ENCODE measurements at places on chromosomes 16 and 17.
A peak's percentile ranks its signal among the peaks of the same experiment; 100 is the strongest.

DNA sequence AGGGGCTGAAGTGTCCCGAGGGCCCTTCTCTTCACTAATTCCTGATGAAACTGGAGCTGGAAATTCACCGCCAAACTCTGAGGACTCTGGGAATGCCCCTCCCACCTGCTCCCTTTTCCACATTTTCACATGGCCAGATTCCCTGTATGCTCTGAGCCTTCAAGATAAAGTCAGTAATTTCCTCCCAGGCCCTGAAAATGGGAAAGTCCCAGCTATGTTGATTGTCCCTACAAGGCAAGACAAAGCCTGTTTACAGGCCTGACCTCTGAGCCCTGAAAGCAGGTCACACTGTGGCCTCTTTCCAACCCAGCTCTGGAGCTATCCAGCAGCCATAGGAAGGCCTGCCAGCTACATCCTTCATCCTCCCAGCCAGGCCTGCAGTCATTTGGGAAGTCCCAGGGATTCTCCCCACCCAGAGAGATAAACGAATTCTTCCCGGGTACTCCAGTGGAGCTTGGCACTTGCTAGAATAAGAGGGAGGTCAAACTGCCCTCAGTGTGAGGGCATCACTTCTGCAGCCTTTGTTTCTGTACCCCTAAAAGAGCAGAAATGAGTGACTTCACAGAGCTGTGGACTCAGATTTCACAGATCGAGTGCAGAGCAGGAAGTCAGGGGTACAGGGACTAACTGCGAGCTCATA lies 19.6 kb upstream of the CCL2 start:
- DNase-seq: peak; percentile 67

DNA sequence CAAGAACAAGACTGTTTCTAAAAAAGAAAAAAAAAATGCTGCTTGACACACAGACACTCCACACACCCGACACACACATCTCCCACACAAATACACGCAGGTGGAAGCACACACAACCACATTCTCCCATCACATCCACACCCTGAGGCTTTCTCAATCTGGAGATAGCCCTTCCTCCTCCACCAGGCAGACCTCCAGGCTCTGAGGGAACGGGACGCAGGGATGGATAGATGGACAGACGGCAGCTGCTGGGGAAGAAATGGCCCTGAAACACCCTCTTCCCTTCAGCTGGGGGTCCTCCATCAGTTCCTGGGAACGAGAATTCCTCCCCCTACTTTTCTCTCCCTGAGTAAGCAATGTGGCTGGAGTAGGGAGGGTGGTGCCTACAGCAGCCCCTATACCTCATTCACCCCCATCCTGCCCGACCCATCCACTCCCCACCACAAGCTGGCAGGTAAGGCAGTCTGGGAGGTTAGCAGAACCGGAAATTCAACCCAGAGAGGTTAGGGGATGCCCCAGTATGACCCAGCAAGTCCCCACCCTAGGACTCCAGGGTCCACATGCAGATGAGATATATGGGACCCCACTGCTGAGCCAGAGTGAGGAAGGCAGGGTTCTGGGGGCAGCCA lies 4.1 kb upstream of the LITAFD start:
- DNase-seq: peak; percentile 24

GRCh38 chr16:61148930-61149329 lies 887.3 kb downstream of the CDH8 start:
- no peak for DNase-seq

DNA sequence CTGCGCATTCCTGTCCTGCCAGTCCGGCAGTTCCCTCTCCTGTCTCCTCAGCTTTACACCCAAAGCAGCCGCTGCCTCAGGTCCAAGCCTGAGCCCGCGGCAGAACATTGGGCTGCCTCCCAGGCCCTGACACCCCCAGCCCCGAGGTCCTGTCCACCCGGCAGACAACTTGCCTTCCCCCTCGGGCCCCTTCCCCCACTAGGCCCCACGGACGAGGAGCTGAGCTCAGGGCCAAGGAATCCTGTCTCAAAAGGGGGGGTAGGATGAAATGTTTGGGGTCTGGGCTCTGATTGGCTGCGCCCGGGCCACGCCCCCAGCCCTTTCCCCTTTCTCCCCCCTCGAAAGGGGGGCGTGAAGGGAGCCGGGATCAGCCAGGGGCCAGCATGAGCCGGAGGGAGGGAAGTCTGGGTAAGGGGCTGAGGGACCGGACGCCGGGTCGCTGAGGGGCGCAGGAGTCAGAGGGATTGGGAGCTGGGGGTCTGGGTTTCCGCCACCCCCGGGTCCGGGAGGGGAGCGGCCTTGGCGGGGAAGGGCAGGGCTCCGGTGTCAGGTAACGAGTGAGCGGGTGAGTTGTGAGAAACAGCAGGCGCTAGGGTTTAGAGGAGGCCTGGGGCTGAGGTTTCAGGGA lies at the start of gene CTF1:
Gene CTF1, plus strand, starts transcription at position 354 of the 628 bp plus-strand sequence. Its CDS starts 30 bp downstream, at position 384.
- peak; percentile 92 for DNase-seq

GRCh38 chr16:11470676-11471415 lies 115.9 kb downstream of the LITAF start:
- no peak for DNase-seq

DNA sequence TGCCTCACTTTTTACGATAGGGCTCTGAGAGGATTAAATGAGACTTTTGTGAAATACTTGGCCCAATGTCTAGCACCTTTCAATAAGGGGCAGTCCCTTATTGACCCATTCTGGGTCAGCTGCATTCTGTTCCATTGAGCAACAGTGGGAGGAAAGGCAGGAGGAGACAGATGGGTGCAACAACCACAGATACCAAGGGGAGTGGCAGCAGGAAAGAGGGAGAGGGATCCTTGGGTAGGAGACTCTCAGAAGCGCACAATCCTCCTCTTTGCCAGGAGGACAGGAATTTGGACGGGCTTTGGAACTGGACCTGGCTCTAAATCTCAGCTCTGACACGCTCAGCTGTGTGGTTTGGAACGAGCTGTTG lies 3.5 kb downstream of the PIPOX start:
- no peak for DNase-seq

GRCh38 chr16:24116989-24117388 lies 139.1 kb upstream of the CACNG3 start:
- no peak for DNase-seq

DNA sequence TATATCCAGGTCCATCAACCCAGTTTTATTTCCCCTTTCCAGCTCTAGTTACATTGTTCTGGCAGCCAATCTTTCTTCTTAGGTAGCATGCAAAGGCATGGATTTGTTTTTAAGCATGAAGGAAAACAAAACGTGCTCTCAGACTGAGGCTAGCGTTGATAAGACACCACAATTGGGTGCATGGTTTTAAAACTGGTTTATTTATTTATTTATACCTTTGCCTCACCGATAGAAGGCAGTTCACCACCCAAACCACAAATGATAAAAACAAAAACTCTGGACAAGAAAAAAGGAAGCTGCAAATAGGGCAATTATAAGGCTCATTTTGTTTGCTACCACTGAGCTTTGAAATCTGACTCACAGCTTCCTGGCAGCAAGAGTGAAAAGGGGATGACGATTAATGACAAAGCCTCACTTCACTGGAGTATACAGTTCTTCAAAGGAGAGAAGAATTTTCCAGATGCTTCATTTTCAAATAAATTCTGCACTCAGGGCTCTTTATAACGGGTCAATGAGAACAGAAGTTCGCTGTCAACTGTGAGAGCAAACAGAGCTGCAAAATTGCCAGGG lies 278.4 kb upstream of the IRX5 start:
- no peak for DNase-seq

DNA sequence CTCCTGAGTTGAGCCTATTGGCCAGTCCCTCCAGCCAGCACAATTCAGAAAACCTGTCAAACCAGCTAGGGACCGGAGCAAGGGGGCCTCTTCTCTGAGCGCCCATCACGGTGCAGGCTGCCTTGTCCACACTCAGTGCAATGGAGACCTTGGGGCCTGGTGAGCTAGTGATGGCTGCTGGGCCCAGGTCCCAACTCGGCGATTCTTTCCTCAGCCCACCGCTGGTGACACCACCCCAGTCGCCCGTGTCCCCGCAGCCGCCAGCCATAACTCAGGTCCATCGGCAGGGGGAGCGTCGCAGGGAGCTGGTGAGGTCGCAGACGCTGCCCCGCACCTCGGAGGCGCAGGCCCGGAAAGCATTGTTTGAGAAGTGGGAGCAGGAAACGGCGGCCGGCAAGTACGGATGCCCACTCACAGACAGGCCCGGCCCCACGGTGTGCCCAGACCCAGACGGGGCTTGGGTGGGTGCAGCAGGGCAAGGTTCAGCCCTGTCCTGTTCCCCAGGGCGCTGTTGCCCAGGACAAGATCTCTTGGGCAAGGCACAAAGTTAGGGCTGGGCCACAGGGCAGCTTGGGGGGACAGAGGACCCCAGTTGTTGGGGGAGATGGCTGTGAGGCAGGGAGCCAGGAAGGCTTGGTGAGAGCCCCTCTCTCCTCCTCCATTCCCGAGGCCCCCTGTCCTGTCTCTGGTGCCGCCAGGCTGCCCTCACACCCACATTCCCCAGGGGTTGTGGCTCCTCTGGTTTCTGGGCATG lies 10.8 kb downstream of the SMTNL2 start:
- DNase-seq: no peak

DNA sequence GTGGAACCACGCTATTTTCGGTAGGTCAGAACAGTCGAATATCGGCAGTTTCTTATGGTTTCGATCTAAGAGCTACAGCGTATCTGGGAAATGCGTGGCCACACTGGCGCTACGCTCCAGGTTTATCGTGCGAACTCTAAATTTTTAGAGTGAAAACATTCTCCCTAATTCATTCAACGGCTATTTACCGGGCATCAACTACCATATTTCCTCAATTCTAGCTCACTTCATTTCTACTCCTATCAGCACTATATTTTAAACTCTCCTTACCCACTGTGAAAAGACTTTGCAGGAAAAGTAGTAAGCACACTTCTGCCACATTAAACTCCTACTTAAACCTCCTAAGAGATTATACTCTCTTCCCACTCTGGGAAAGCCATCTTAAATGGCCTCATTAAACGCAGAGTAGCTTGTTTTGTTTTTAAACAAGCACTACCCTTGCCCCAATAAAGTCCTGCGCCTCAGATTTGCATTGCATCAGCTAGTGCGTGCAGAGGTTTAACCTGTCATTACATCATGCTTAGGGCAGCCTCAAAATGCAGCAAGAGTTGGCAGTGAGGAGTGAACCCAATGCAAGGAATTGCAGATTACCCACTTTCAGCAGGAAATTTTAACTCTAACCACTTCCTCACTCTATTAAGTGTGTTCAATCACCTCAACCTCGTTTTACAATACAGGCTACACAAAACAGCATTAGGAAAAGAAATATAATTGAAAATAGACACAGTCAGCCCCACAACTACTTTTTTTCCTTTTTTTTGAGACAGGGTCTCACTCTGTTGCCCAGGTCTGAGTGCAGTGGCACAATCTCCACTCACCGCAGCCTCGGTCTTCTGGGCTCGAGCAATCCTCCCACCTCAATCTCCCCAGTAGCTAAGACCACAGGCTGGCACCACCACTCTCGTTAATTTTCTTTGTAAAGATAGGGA lies 18.8 kb downstream of the SIAH1 start:
- DNase-seq: peak; percentile 42

DNA sequence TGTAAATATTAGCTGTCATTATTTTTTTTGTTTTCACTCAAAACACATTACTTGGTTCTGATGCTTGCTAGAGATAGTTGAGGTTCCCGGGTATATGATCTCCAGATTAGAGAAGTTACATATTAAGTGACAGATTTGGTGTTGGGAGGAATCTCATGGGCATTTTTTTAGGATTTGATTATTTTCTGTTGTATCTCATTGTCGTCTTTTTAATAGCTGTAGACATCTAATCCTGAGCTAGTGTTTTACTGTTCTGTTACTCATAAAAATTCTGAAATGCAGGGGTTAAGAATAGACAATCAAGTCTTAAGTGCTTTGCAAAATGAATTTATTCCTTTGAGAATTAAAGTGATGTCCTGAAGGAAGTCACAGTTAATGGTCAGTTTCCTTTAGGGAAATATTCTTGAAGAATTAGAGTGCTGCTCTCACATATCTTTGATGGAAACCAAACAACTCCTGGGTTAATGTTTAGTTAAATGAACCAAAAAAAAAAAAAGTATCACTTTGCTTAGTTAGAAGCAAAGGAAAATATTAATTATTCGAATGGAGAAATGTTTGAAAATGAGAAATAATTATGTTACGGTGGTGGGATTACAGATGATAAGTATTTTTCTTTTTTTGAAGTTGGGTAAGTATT lies 251.7 kb upstream of the CACNG5 start:
- DNase-seq: no peak

- DNase-seq: peak; percentile 30
These were observed 1.3 kb upstream of the ADGRG5 start for GRCh38 chr16:57540906-57541753.

DNA sequence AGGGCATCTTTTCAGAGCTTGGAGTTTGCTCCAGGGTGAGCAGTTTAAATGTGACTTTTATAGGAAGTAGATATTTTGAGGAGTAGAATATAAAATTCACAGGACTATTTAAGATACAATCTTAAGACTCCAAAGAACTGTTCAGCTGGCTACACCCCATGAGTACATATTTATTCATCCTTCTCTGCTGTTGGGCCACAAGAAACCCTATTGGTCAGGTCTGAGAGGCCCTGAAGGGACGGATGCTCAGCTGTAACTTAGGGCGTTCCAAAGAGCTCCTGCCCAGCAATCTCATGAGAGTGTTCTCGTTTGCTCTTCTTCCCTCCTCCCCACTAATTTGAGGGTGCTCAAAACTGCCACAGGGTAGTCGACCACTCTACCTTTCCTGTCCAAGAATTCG lies 7.3 kb downstream of the ST6GALNAC2 start:
- DNase-seq: no peak

DNA sequence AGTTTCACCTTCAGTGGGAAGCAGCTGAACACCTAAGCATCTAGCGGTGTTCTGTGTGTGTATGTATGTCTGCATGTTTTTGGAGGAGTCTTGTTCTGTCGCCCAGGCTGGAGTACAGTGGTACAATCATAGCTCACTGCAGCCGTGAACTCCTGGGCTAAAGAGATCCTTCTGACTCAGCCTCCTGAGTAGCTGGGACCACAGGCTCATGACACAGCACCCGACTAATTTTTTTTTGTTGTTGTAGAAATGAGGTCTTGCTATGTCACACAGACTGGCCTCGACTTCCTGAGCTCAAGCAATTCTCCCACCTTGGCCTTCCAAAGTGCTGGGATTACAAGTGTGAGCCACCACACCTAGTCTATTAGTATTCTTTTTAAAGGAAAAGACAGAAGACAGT lies 30.2 kb upstream of the FAAP100 start:
- no peak for DNase-seq

- no peak for DNase-seq
These were observed 60.8 kb downstream of the TBC1D16 start for GRCh38 chr17:79974566-79975497.

DNA sequence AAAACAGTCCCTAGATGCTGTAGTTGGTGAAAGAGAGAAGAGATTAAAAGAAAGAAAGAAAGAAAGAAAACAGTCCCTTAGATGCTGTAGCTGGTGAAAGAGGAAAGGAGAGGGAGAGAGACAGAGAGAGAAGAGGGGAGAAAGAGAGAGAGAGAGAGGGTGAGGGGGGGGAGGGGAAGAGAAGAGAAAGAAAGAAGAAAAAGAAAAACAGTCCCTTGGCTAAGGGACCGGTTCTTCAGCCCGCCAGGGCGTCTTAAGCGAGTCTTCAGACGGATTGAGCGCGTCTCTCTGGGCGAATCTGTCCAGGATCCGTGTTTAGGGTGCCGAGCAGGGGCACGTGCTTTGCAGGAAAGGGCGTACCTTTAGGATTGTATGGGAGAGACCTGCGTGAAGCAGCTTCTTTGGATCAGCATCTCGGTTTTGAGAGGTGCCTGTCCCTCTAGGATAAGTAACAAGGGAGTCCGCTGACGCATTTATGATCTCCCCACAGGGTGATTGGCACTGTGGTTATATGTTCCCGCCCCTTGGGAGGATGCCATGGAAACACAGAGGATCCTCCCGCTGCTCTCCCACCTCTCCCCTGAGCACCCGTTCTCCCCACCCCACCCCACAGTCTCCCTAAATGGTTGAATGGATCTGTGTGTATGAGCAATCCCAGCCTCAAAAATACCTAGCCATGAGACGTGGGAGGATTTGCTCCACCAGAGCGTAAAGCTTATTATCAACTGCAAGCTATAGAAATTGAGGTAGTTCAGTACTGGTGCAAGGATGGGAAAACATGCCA lies 16.7 kb downstream of the GNGT2 start:
- peak; percentile 50 for DNase-seq

Measured in left hindlimb (tissue), 1 donor.